Mesenteric fat pad (tissue), 1 donor: ENCODE measurements at places on chromosomes 2 and 18. TPM values are rescaled to one million over a fixed set of nuclear protein-coding genes. Genes with fewer than 3 reads are reported as not detected.

DNA sequence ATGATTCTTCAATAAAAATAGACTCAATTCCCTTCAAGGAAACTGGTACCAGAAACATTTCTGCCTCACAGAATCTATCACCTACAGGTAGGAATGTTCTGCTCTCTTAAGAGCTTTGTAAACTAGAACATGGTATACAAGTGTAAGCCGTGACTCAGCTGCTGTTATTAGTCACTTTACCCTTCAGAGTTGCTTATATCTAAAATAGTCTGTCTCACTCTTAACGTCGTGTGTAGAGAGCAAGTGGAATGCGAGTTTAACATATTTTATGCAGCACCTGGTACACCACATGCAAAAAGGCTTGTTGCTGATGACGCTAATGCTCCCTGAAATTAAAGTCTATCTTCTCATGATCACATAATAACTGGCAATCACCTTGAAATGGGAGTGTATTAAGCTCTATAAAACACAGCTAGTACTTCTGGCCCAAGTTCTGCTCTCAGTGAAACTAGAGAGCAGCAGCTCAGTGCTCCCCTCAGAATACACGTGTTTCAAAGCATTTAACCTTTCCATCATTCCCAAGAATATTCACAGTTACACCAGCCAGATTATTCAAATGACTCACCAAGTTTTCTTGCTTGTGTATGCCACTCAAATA is 420.0 kb downstream of the ZEB2 start:
- DNase-seq, result no peak

- no peak for DNase-seq
Observed at GRCh38 chr2:1207962-1208510, 205.2 kb upstream of the TPO start.

Gene IL18R1
- 18.2 TPM for total RNA-seq

DNA sequence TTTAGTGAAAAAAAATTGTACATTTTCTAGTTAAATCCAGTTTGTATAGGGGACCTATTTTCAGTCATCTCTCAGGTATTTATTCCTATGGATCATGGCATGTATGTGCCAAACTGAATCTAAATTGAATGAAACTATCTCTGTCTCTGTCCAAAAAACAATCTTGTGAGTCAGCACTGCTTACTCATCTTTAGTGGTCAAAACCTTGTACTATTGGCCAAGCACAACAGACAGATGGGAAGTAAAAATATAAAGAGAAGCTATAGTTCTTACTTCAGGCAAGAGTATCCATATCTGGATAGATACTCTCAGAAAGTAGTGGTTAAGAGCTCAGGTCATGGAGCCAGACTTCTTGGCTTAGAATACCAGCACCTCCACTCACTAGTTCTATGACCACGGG is 76.0 kb upstream of the KLHL14 start:
- no peak for DNase-seq

Gene E2F6
- total RNA-seq, result 22.5 TPM

Gene C2orf78
- not detected for total RNA-seq

DNA sequence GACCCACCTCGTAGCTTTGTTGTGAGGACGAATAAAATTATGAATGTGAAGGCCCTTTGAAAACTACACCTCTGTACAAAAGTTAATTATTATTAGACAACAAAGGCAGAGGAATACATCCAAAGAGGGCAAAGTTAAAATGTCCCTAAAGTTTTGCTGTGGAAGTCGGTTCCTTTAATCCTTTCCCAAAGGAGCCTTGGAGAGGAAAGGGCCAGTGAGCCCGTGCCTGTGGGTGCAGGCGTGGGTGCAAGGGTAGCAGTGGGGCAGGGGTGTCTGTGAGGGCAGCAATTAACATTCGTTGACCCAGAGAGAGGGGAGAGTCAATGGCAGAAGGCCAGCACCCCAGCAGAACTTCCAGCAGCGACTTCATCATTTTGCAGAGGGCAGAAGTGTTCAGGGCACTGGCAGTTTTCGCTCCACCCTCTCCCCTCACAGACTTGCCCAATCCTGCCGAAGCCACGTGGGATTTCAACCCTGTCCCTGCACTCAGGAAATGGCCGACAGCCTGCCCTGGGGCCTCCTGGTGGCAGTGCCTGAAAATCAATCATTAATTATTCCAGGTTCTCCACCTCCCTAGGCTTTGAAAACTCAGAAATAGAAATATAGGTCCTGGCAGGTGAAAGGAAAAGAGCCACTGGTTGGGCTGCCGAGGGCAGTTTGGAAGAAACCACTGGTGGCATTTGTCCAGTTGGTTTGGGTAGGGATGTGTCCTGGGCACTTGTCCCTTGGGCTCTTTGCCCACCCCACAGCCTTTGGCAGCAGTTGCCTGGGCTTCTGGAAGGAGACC is 4.2 kb upstream of the PAX8 start:
- no peak for DNase-seq

- DNase-seq, result no peak
Observed at GRCh38 chr2:69985216-69985615, 23.8 kb upstream of the ASPRV1 start.

- no peak for DNase-seq
Observed at GRCh38 chr2:120357768-120358167, 11.8 kb downstream of the INHBB start.

GRCh38 chr2:173659509-173659908 is 304.8 kb downstream of the CDCA7 start:
- no peak for DNase-seq

- DNase-seq, result peak; percentile 73
Observed at GRCh38 chr2:231323316-231323715, 72.2 kb upstream of the B3GNT7 start.

DNA sequence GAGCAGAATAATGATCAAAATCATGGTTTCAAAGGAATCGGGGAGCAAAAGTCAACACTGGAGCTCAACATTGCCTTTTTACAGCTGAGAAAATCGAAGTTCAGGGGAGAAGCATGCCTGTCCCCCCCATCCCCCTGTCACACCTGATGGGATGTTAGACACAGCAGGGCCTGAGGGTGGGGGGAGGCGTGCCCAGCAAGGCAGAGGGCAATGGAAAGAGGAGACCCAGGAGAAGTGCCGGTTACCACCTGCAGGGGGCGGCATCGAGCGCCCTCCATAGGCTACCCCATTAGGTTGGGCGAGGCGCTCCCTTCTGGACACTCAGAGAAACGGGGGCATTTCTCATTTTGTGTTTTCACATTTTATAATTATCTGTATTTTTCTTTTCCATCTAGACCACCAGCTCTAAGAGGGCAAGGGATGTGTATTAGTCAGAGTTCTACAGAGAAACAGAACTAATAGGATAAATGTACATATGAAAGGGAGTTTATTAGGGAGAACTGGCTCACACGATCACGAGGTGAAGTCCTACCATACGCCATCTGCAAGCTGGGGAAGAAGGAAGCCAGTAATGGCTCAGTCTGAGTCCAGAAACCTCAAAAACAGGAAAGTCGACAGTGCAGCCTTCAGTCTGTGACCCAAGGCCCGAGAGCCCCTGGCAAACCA is 271.3 kb downstream of the LRATD1 start:
- no peak for DNase-seq

GRCh38 chr2:151872463-151872862 is 44.2 kb upstream of the ARL5A start:
- no peak for DNase-seq

- no peak for DNase-seq
Observed at GRCh38 chr2:11631462-11631861, 38.5 kb downstream of the NTSR2 start.

GRCh38 chr18:66329716-66330115 is 274.2 kb downstream of the CDH19 start:
- no peak for DNase-seq

Gene KCNJ3
- not detected for total RNA-seq

Gene ERMN
- total RNA-seq, result 0.32 TPM

GRCh38 chr18:74500372-74500771 is 4.2 kb downstream of the CNDP2 start:
- no peak for DNase-seq
